ENCODE measurements at places on chromosomes 6 and 20. TPM values are rescaled to one million over a fixed set of nuclear protein-coding genes. Genes with fewer than 3 reads are reported as not detected.

The MYL9 gene
- 35.2 TPM for total RNA-seq

The SRSF12 gene
- 0.14 TPM for total RNA-seq

The CFAP61 gene
- 0.32 TPM for total RNA-seq

The B3GALT4 gene
- total RNA-seq, result 4.2 TPM

The PAX1 gene
- total RNA-seq, result not detected

The PLAGL1 gene
- 16.8 TPM for total RNA-seq

The CCR6 gene
- total RNA-seq, result not detected

The ADGRF4 gene
- 0.23 TPM for total RNA-seq

The MAPK14 gene
- total RNA-seq, result 48.4 TPM

The CLVS2 gene
- under 0.01 TPM for total RNA-seq

The HLA-DMB gene
- total RNA-seq, result not detected

The ZSCAN31 gene
- total RNA-seq, result 1.8 TPM

The CALHM4 gene
- total RNA-seq, result not detected

The BCLAF1 gene
- total RNA-seq, result 86.4 TPM

The SLC22A23 gene
- total RNA-seq, result 0.59 TPM

The CRISP3 gene
- total RNA-seq, result not detected

The C20orf202 gene
- not detected for total RNA-seq

The TAAR8 gene
- not detected for total RNA-seq

The ARMH2 gene
- total RNA-seq, result not detected

The TRIM31 gene
- total RNA-seq, result not detected

The ADGRB3 gene
- total RNA-seq, result not detected

The PLAGL2 gene
- 4.8 TPM for total RNA-seq

The ANGPT4 gene
- total RNA-seq, result not detected

Measured in smooth muscle cell of the umbilical artery (primary cell).